NCI-H187 treated with DMSO at 0.1 percent for 48 hours (cell line): ENCODE measurements at places on chromosomes 1 and 21.
A peak's percentile ranks its signal among the peaks of the same experiment; 100 is the strongest.

GRCh38 chr1:115466433-115466832, 128.4 kb upstream of the NGF start:
- no peak for DNase-seq

GRCh38 chr1:3584915-3585314, 26.4 kb downstream of the MEGF6 start:
- DNase-seq = no peak

GRCh38 chr1:222334026-222334680, 213.8 kb downstream of the HHIPL2 start:
- DNase-seq = no peak

DNA sequence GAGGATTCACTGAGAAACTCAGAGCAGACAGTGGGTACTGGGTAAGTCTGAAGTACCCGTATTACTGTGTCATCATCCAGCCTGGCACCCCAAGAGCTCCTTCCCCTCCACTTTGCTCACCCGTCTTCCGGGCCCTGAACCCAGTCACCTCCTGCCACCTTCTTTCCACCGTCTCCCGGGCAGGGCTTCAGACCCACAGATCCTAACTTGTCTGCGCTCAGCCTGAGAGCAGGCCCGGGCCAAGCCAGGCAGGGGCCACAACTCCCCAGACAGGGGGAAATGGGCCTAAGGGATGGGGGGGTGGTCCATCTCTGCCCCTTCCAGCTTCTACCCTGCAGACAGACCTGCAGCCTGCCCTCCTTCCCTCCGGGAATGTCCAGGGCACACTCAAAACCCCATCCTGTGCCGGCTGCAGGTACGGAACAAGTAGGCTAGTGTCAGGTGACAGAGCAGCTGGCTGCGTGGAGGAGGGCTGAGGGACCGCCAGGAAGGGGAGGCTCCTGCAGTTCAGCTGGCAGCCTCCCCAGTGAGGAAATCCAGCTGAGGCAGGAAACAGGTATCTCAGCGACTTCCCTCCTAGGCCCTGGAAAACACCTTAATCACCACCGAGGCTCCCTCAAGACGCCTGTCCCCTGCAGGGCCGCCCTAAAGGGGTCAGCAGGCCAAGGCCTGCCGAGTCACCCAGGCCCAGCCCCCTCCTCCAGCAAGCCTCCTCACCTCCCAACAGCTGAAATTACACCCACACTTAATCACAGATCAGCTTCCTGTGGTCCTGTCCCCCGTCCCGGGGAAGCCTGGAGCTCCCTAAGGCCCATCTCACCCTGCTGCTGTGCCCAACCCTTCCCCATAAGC, 3.5 kb downstream of the HSPG2 start:
- DNase-seq = peak; percentile 68

DNA sequence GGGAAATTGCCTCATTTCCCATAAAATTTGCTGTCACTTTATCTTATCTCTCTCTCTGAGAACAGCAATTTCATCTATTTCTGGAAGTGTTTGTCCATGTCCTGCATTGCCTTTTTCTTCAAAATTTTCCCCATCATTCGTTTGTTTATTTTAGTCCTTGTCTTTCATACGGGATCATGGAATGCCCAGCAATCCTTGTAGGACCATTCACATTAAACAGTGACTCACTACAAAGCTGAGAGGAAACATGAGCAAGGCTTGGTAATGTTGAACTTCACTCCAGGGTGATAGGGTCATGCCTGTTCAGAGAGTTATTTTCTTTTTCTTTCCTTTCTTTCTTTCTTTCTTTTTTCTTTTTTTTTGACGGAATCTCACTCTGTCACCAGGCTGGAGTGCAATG, 32.2 kb upstream of the HNRNPU start:
- no peak for DNase-seq

GRCh38 chr1:27332536-27333281, 9.1 kb upstream of the SYTL1 start:
- no peak for DNase-seq

GRCh38 chr1:20726932-20727745, 5.4 kb downstream of the SH2D5 start:
- DNase-seq = no peak

DNA sequence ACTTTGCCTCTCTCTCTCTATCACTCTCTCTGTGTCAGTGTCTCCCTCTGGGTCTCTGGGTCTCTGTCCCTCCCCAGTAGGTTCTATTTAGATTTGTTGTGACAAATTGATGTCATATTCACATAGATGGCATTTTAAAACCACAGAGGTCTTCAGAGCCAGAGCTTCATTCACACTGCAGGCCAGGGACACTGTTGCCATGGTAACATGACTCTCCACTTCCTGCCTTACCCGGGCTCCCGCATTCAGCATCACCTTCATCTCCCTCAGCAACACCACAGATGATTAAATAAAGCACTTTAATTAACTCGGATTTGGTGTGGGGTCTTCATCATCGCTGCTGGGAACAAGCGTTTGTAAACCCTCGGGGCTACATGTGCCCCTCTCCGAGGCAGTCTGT, 132.6 kb downstream of the ETS2 start:
- no peak for DNase-seq

GRCh38 chr1:228849011-228849541, 113.8 kb downstream of the RHOU start:
- DNase-seq = no peak

GRCh38 chr21:33945652-33946270, 30.2 kb upstream of the ATP5PO start:
- DNase-seq = no peak

GRCh38 chr1:236280438-236281197, 1.1 kb downstream of the ERO1B start:
- DNase-seq = peak; percentile 48

- peak; percentile 33 for DNase-seq
These were observed 13.2 kb downstream of the AMPD2 start for GRCh38 chr1:109632671-109633346.

DNA sequence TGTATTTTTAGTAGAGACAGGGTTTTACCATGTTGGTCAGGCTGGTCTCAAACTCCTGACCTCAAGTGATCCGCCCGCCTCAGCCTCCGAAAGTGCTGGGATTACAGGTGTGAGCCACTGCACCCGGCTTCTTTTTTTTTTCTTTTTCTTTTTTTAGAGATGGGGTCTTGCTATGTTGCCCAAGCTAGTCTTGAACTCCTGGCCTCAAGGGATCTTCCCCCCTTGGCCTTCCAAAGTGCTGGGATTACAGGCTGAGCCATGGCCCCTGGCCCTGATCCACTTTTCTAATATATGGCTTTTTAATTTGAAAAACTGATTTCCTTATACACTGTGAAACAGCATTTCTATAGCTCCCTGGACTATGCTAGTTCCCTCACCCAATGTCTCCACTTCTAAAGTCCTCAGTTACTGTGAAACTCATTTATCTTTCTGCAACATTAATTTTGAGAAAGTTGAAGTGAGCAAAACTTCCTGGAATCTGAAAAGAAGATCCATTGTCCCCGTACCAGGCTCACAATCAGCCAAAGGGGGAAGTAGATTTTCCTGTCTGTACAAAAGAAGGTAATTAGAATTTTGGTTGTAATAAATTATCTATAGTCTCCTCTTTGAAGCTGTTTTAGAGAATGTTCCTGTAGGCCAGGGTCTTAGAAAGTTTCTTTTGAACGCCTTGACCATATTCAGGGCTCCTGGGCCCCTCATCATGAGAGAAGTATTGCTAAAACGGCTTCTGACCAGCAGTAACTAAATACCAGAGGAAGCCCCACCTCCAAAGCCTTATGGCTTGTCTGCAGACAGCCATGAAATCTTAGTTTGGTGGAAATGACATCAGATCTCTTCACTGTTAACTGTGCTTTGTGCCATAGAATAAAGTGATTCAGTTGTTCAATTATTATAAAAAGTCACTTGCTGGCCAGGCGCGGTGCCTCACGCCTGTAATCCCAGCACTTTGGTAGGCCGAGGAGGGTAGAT, 34.9 kb downstream of the DEGS1 start:
- no peak for DNase-seq

DNA sequence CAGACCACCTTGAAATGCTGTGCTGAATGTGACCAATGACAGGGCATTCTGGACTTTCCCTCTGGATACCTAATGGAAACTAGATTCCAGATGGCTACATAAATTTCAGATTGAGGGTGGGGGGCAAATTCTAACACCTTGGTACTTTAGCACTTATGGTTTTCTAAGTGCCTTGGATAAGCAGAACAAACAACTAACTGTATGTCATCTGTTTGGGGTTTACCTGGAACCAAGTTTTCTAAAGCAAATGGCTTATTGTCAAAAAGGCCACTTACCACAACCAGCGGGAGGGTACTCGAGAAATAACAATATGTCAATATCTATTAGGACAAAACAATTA, 39.1 kb downstream of the GPR3 start:
- no peak for DNase-seq

DNA sequence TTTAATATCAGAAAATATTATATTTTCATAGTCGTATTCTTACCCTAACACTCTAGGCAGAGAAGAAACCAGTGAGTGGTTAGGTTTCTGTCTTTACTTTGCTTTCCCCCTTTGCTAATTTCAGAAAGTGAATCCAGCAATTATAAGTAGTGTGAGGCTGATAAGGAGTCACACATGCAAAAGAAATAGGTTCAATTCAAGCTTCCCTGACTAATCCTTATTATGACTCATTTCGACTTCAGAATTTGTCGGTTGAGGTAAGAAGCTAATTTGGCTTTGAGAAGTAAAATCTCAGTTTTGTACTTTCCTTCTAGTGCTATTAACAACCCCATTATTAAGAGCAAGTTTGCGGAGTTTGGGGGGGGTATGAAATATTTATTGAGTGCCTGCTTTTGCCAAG, 22.4 kb downstream of the ESRRG start:
- DNase-seq = no peak

- no peak for DNase-seq
These were observed 7.5 kb downstream of the TRIM63 start for GRCh38 chr1:26059906-26060305.

DNA sequence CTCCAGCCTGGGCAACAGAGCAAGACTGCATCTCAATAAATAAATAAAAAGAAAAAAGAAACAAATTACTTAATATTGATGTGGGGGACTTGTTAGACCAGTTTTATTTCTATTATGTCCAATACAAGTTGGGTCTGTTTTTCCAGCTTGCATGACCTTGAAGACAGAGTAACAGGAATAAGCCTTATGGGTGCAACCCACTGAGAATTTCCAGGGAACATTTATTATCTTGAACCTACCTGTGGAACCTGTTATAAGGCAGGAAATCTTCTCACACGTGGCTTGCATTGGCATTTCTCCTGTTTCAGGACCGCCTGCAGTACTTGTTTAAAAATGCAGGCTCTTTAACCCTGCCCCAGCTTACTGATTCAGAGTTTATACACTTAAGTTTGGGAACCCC, 64.0 kb downstream of the ZBTB17 start:
- no peak for DNase-seq

DNA sequence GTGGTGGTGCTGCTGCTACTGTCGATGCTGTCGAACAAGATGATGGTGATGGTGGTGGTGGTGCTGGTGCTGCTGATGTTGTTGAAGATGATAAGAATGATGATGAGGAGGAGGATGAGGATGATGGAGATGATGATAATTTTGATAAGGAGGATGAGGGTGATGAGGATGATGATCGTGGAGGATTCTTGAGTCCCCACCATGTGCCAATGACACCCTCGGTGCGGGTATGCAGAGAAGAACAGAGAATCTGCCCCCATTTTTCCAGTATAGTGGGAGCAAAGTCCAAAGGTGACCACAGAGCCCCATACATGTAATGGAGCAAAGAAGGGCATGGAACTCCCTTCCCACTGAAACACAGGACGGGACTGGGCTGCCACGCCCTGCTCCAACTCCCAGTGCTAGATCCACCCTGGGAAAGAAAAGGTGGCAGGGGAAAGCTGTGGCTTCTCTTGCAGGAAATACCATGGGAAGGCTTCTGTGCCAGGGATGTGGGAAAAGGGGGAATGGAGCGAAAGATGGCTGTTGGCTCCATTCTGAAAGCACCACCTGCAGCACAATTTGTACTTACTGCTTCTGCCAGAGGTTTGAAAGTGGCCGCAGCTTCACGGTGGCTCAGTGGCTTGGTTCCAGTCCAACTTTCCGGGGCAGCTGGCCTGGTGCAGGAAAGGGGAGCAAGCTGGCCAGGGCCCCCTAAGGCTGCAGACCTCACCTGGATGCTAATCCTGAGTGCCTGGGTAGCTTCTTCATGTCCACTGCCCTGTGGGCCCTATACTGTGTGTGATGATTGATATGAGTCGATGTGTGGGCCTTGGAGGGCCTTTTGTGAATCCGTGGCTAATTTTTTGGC, 387.2 kb upstream of the VAMP3 start:
- DNase-seq = no peak

DNA sequence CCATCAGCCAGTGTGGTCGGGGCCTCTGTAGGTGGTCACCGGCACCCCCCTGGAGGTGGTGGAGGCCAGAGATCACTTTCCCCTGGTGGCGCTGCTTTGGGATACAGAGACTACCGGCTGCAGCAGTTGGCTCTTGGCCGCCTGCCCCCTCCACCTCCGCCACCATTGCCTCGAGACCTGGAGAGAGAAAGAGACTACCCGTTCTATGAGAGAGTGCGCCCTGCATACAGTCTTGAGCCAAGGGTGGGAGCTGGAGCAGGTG, 961 bp downstream of the RBM15 start:
- DNase-seq = no peak

DNA sequence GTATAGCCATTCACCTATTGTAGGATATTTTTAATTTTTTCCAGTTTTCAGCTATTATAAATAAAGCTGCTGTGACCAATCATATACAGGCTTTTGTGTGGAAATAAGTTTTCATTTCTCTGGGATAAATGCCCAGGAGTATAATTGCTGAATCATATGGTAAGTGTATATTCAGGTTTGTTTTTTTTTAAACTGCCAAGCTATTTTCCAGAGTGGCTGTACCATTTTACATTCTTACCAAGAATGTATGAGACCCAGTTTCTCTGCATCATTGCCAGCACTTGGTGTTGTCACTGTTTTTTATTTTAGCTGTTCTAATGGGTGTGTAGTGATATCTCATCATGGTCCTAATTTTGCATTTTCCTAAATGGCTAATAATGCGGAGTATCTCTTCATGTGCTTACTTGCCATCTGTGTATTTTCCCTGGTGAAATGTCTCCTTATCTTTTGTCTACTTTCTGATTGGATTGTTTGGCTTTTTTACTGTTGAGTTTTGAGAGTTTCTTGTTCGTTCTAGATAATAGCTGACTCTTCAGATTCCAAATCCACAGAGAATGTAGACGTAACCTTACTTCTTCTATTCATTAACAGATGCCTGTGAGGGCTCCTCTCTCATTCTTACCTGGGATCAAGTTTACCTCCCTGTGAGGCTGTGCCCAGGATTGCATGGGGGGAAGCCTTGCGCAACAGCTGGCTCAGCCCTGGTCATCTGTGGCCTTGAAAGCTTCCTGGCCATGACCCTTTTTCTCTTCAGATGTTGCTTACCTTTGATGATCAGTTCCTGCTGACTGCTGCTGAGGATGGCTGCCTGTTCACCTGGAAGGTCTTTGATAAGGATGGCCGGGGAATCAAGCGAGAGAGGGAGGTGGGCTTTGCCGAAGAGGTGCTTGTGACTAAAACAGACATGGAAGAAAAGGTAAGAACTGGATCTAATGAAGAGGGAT, 42.6 kb downstream of the CFAP57 start:
- DNase-seq = no peak
